ENCODE measurements at places on chromosomes 1 and 21.

DNA sequence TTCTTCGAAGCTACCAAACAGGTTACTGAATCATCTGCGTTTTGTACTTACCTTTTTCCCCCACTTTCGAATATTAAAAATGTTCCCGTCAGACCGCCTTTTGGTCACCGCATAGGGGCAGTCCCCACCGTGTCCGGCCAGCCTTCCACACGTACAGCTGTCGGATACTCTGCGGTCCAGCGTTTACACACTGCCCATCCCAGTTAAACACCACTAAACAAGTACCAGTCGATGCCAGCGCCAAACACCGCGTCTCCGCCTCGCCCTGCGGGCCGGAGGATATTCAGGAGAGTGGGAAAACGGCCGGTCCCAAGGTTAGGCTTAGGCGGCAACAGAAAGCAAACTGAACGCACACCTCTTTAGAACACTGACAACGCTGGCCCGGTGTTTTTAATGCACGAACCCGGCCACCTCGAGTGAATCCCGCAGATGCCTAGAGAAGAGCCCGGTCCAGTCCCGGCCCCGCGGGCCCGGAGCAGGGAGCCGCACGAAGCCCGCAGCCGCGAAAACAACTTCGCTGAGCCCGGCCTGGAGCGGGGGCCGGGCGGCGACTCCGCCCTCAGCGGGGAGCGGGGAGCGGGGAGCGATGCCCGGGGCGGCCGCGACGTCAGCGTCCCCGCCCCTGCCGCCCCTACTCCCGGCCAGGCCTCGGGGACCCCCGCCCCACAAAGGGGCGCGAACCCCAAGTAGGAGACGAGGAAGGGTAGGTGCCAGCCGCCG is 730 bp upstream of the PHF13 start:
- no peak for DNase-seq

- DNase-seq: no peak
Observed at GRCh38 chr1:46601257-46602007, 2.6 kb downstream of the MKNK1 start.

- DNase-seq: no peak
Observed at GRCh38 chr1:68516066-68516465, 19.2 kb upstream of the DEPDC1 start.

DNA sequence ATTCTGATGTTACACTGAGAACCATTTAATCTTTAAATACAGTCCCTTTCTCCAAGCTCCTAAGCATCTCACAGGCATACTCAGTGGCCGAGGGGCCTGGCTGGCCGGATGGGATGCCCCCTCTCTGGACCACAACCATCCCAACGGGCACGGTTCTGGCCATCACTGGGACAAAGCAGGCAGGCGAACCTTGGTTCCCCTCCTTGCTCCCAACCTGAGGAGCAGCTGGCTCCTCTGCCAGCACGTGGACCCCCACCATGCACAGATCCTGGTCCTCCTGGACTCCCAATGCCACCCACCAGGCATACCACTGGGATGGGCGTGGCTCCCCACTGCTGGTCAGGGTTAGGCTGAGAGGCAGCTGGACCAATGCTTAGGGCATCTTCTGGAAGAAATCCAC is 19.8 kb upstream of the PRDM16 start:
- DNase-seq: no peak

GRCh38 chr1:187928288-187928687 is 1099.5 kb downstream of the PLA2G4A start:
- no peak for DNase-seq
